ENCODE measurements at places on chromosomes 4 and X.
A peak's percentile ranks its signal among the peaks of the same experiment; 100 is the strongest.

GRCh38 chr4:153890761-153891160, 101.9 kb upstream of the SFRP2 start:
- no peak for DNase-seq

GRCh38 chr4:32226204-32226603, 1506.0 kb downstream of the PCDH7 start:
- DNase-seq, result no peak

DNA sequence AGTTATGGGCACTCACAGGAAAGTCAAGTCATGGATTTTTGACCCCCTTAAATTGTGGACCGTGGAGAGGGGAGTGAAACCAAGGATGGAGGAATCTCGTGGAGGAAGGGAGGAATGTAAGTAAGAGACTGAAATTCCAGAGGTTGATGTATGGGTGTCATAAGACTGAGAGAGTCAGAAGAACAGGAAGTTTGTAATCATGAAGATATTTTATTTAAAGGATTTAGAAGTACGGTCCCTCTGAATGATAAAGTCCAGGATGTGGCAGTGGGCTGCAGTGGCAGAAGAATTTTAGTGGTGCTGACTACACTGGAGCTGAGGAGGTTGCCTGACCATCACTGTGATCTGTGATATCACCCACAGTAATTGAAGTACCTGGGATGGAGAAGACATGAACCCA, 57.8 kb downstream of the DCLK2 start:
- no peak for DNase-seq

DNA sequence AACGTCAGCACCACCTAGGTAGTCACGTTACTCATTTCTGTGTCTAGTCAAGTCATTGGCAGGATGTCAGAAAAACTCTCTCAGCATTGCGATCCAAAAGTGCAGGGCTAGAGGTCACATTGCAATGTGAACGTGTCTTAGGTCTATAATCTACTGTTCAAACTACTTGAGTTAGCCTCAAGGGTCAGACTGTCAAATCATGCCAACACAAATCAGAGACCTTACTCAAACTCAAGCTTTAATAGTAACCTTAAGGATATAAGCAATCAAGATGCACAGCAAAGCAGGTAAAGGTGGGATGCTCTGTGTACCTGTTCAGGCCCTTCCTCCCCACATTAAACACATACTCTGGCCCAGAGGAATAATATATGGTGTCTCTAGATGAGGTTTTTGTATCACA, 114.4 kb upstream of the NOCT start:
- no peak for DNase-seq

GRCh38 chr4:8849266-8850073, 22.2 kb downstream of the HMX1 start:
- DNase-seq, result no peak

- no peak for DNase-seq
Measured at GRCh38 chr4:48270951-48271473, 1.4 kb upstream of the TEC start.

DNA sequence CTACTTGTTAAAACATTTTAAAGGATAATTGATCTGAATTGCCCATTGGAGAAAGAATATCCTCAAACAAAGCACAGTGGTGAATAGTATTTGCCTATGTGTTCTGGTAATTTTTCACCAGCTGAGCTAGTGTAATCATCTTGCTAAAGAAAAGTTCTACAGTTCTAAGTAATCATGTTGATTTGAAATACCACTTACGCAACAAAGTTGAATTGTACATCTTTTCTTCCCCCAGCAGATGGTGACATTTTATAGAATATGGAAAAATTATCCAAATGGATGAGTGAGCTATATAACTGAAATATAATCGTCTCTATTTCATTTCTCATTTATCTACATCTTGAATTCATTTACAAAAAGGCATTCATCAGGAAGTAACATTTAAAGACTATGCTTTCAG, 9.7 kb upstream of the ZNF674 start:
- DNase-seq, result no peak

GRCh38 chrX:88886908-88887307, 139.9 kb downstream of the CPXCR1 start:
- no peak for DNase-seq

- no peak for DNase-seq
Measured at GRCh38 chrX:1589356-1590130, 1.9 kb upstream of the AKAP17A start.

DNA sequence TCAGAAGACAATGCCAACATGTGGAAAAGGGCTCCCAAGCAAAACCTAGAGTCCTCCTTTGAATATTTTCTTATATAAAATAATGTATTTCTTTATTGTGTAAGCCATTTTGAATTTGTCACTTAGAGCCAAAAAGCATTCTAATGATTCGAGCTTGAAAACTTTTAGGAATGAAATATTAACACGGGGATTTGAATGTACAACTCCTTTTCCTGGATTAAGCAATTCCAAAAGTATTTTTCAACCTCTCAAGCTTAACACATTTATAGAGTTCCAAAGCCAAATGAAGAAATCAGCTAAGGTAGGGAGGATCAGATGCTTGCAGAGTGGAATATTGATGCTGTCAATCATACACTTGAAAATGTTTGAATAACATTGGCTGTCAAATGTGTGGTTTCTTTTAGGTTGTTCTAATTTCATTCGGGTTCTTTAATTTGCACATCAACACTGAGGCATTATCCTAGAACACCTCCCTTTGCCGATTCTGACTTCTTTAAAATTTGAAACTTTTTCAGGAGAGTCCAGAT, 67.2 kb upstream of the ETNPPL start:
- DNase-seq, result no peak

DNA sequence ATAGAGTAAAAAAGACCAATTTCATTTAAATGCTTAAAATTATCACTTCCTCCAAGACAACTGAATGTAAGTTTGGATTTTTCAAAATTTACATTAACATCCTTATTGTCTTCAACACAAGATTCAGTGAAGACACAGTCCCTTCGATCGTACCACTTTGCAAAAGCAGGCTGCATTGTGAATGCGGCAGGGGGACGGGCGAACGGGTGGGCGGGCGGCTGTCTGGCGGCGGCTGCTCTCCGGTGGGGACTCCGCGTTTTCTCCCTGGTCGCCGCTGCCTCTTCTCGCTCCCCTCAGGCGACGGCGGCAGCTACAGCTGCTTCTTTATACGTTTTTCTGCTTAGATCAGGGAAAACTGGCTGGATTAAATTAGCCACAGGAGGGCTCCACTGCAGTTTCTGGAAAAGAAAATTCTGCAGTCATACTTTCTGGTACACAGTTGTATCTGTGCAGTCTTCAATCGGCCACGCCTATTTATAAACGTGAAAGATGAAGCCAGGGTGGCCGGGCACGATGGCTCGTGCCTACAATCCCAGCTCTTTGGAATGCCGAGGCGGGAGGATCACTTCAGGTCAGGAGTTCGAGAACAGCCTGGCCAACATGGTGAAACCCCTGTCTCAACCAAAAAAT, 33.9 kb upstream of the HPF1 start:
- DNase-seq, result peak; percentile 47

- DNase-seq, result no peak
Measured at GRCh38 chr4:21893136-21893535, 55.4 kb downstream of the KCNIP4 start.

GRCh38 chr4:6728320-6729029, 12.5 kb downstream of the BLOC1S4 start:
- DNase-seq, result no peak

- DNase-seq, result no peak
Measured at GRCh38 chrX:107561468-107562215, 66.7 kb upstream of the PRPS1 start.

- no peak for DNase-seq
Measured at GRCh38 chrX:30196322-30196721, 19.0 kb upstream of the MAGEB2 start.

DNA sequence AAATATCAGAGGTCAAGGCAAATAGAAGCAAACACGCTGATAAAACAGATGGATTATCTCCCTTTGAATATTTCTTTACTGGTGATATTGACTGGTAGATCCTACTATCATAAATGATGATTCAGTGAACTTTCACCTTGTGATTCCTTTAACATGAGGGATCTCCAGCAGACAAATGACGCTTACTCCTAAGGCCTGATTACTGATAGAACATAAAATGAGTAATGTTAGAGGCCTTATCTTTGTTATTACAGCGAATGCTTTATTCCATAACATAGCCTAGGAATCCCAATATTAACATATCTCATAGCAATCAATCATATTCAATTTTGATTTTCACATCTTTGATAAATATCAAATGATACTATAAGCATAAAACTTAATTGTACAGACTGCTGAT, 152.3 kb downstream of the SLC10A7 start:
- DNase-seq, result no peak

DNA sequence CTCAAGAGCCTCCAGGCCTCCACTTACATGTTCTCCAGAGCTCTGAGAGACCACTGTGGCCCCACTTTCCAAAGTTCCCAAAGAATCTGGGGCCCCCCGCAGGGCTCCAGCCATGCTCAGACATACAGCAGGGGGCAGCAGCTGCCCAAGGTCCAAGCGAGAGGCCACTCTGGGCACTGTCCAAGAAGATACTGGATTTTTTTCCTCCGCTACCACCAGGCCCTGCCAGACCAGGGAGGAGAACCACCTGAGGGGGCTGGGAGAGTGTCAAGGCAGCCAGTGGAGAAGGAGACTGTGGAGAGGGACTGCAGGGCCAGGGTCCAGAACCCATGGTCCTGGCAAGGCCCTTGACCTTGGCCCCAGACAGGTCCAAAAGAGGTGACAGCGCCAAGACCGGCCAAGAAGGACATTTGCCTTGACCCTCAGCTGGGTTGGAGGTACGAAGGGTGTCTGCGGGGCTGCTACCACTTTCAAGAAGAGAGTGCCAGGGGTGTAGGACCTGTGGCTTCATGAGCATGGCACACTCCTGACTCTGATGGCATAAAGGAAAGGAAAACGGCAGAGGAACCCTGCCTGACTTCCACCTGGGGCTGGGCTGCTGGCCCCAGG, 5.3 kb downstream of the EMD start:
- DNase-seq, result no peak

GRCh38 chr4:145830699-145831098, 107.9 kb downstream of the ZNF827 start:
- no peak for DNase-seq

DNA sequence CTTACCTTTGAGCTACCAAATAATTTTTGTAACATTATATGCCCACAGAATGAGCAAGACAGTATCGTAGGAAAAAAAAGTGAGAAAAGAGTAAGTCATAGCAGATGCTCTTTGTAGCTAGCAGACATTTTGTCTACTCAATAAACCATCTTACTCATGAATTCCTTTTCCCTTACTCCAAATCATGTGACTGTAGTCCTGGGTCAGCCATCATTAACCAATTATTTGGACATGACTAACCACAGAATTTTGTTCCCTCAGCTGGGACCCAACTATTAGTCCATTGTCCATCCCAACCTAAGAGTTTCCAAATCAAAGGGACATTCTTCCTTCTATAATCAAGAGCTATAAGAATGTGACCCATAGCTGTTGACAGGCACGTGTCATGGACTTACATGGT, 11.4 kb downstream of the UBE2D3 start:
- peak; percentile 45 for DNase-seq

GRCh38 chr4:15398001-15398400, 29.8 kb upstream of the C1QTNF7 start:
- no peak for DNase-seq

GRCh38 chr4:78625073-78625472, 73.5 kb downstream of the ANXA3 start:
- DNase-seq, result no peak

GRCh38 chrX:24426340-24426913, 38.7 kb upstream of the PDK3 start:
- no peak for DNase-seq

GRCh38 chrX:39149761-39150160, 348.5 kb downstream of the MID1IP1 start:
- DNase-seq, result peak; percentile 48

DNA sequence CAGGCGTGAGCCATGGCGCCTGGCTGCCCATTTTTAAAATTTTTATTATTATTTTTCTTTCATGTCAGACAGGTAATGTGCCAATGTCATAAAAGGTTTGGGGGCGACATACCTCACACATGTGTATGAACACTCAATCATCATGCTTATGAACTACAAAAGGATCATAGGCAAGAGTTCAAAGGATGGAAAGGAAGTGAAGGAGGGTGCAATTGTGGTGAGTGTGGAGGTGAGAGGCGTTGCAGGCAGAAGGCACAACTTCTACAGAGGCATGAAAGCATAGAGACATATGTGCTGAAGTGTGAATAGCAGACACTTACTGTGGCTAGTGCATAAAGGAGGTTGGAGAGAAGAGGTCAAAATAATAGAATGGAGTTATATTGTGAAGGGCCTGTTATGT, 4.0 kb downstream of the IGFBP7 start:
- DNase-seq, result no peak

DNA sequence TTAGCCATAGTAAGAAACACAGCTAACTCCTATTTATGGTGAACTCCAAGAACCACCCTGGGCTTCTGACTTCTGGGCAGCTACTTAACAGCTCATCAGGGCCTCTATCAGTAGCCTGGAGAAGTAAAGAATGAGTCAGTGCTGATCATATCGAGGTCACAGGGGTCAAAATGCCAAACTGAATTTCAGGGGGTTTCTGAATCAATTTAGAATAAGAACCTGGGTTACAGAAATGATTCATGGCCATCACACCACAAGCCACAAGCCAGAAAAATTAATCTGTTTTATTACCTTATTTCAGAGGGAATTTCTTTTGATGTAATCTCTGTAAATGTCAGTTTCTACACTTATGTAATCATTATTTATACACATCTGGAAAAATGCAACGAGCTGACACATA, 64.4 kb downstream of the CHST7 start:
- peak; percentile 12 for DNase-seq

- no peak for DNase-seq
Measured at GRCh38 chrX:153459986-153460385, 10.4 kb downstream of the HAUS7 start.

GRCh38 chrX:7252013-7252610, 104.2 kb upstream of the PUDP start:
- no peak for DNase-seq

GRCh38 chr4:3302173-3302785, 9.5 kb downstream of the RGS12 start:
- no peak for DNase-seq

GRCh38 chrX:136450050-136450830, 37.5 kb upstream of the BRS3 start:
- DNase-seq, result peak; percentile 5

DNA sequence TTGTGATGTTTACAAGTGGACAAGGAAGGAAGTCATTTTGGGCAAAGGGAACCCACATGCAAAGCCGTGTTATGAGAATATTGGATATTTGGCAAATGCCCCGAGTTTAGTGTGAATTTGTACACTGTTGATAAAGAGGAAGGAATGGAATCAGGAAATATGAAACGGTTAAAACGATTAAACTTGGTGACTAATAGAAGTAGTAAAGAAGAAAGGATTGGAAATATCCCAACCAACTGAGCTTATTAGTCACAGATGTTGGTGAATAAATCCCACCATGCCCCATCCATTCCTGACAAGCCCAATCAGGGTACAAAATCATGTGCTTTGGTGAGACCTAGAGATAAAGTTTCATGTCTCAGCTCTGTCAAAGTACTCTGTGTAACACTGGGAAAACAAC, 22.0 kb downstream of the ARHGAP24 start:
- peak; percentile 51 for DNase-seq

DNA sequence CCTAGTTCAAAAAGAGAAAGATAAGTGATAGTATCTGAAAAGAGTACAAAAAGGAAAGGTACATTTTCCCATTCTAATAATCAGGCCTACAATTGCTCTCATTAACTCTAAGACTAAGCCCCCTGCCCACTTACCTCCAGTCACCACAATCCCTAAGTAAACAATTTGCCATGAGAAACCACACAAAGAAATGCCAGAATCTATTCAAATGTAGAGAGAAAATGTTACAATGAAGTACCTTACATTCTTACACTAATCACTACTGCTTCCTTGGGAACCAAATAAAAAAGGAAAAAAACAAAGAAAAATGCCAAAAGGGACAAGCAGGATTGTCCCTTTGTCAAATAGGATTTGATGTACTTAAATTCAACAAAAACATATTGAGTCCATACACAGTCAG, 188.2 kb upstream of the NRK start:
- DNase-seq, result no peak
